ENCODE measurements at places on chromosomes 4 and X. TPM values are rescaled to one million over a fixed set of nuclear protein-coding genes. Genes with fewer than 3 reads are reported as not detected.

GRCh38 chr4:103786014-103786413, 66.2 kb upstream of the TACR3 start:
- H3K36me3 ChIP-seq: no peaks in the 10 kb centered on the region
- H3K27ac ChIP-seq: no peak overlapping the region
- H3K27me3 ChIP-seq: no peaks in the 10 kb centered on the region
- peak; percentile 49 for DNase-seq
- no peaks in the 10 kb centered on the region for H3K4me1 ChIP-seq

- peaks cover 3% of the 10 kb centered on the region for H3K27me3 ChIP-seq
- peaks cover 6% of the 10 kb centered on the region for H3K4me1 ChIP-seq
- no peak overlapping the region for H3K27ac ChIP-seq
- peak; percentile 31 for DNase-seq
- no peaks in the 10 kb centered on the region for H3K36me3 ChIP-seq
Observed at GRCh38 chrX:69152417-69152841, 12.8 kb downstream of the PJA1 start.

DNA sequence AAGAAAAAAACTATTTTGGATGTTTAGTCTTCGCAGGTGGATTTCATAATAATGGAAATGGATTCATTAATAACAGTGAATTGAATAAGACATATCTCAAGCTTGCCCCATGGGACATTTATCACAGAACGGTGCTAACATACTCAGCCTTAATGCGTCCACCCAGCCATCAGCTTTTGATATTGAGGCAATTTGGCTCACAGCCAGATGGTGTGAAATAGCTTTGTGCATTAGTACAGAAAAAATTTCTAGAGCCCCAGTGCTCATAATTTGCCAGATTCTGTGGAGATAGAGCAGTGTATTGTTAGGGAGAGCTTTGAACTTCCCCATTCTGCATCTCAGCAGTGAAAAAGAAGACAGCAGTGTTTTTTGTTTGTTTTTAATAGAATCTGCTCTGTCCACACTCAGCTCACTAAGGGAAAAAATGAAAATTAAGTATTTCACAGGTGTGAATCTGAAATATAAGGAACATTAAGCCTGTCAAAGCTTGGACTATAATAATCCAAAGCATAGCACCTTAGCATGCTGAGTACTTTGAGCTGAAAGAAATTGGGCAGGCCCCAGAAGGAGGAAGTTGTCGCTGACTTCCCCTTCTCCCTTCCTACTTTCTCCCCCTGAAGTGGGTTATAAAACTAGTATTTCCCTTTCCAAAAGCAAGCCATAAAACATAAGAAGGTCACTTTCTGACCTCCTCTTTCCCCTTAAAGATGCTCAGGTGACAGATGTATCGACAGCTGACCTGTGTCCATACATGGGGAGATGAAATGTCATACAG, 295.8 kb downstream of the MAGEB5 start:
- no peaks in the 10 kb centered on the region for H3K4me1 ChIP-seq
- no peak for DNase-seq
- no peaks in the 10 kb centered on the region for H3K36me3 ChIP-seq

DNA sequence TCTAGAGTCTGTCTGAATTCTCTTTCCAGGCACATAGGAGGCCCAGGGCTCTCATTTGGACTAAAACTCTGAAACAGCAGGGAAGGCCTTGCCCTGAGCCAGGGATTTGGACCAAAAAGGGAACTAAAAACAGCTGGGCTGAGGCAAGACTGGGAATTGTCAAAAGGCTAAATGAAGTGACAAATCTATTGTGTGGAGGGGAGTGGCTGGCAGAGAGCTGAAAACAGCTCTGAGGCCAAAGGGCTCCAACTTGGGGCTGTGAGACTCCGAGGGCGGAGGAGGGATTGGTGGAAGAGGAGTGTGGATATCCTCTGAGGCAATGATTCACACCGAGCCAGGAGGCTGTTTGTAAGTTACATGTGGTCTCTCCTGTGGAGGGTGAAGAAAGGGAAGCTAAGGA, 63.2 kb downstream of the PHEX start:
- no peaks in the 10 kb centered on the region for H3K36me3 ChIP-seq
- H3K4me3 ChIP-seq: no peak overlapping the region
- no peak for DNase-seq
- peaks cover 37% of the 10 kb centered on the region for H3K4me1 ChIP-seq
- H3K27ac ChIP-seq: no peak overlapping the region
- no peaks in the 10 kb centered on the region for H3K27me3 ChIP-seq

DNA sequence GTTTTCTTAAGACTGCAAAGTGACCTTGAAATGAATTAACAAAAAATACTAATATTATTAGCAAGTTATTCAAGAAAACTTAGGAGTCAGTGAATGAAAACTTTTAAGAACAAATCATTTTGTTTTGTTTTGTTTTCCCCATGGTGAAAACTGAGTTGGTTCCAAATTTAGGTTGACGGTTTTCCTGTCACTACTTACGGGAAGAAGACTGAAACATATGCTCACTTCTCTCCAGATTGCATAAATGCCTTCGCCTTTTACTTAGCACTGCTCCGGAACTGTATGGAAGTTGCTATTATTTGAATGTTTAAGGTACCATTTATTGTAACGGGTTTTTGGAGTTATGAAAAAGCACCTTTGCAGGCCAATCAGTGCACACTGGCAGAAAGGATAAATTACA, 42.8 kb downstream of the DOCK11 start:
- H3K4me3 ChIP-seq: no peak overlapping the region
- no peaks in the 10 kb centered on the region for H3K36me3 ChIP-seq
- peaks cover 23% of the 10 kb centered on the region for H3K4me1 ChIP-seq
- H3K27me3 ChIP-seq: no peaks in the 10 kb centered on the region
- H3K27ac ChIP-seq: no peak overlapping the region

TAF7L gene
- total RNA-seq: 0.31 TPM

SPANXN4 gene
- total RNA-seq: not detected

LGI2 gene
- total RNA-seq: not detected

NUDT10 gene
- not detected for total RNA-seq

All from HFFc6 (cell line).